ENCODE measurements at places on chromosomes 1 and 21. TPM values are rescaled to one million over a fixed set of nuclear protein-coding genes. Genes with fewer than 3 reads are reported as not detected.

The OLFML2B gene
- polyA plus RNA-seq: 1.0 TPM

DNA sequence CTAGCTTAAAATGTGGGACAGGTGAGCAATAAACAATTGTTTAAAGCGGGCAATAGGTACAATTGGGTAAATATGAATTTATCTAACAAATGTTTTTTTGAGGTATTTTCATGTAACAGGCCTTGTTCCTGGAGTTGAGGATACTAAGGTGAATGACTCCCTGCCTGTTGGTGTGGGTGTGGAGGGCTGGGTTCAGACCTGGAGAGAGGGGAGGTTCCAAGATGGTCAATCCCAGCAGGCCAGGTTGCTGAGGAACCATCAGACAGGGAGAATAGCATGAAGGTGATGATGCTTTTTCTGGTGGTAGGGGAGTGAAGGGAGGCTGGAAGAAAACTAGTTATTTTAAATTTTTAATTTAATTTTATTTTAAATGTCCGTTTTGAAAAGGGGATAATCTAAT lies 46.3 kb downstream of the CDC14A start:
- DNase-seq: no peak
- no peaks in the 10 kb centered on the region for H3K27me3 ChIP-seq
- H3K27ac ChIP-seq: no peak overlapping the region

GRCh38 chr1:44621841-44622286 lies 52.4 kb downstream of the TMEM53 start:
- no peak overlapping the region for H3K27ac ChIP-seq
- H3K4me1 ChIP-seq: no peaks in the 10 kb centered on the region
- H3K4me3 ChIP-seq: no peak overlapping the region
- H3K27me3 ChIP-seq: no peaks in the 10 kb centered on the region
- no peak for DNase-seq
- H3K36me3 ChIP-seq: no peaks in the 10 kb centered on the region

The LRRC38 gene
- 0.15 TPM for polyA plus RNA-seq

GRCh38 chr1:232385221-232385620 lies 244.7 kb downstream of the SIPA1L2 start:
- no peak for DNase-seq
- no peak overlapping the region for H3K27ac ChIP-seq
- no peaks in the 10 kb centered on the region for H3K4me1 ChIP-seq
- no peaks in the 10 kb centered on the region for H3K36me3 ChIP-seq
- no peak overlapping the region for H3K4me3 ChIP-seq
